Activated naive CD8-positive, alpha-beta T cell treated with anti-CD3 and anti-CD28 coated beads for 36 hours (primary cell): ENCODE measurements at places on chromosomes 1 and 21.
A peak's percentile ranks its signal among the peaks of the same experiment; 100 is the strongest.

DNA sequence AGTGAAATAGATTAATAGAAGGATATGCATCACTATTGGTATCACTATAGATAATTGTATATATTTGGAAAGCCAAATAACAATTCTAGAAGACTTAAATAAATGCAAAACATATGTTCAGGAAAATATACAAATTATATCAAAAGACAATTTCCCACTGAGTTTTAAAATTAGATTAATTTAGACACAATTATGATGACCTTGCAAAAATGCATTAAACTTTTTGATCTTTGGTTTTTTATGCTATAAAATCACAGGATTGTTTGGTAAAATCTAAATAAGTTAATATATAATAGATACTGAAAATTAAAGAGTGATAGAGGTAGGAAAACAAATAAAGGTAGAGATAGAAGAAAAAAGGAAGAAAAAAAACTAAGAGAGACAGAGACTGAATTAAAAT is 2027.7 kb downstream of the MRPL39 start:
- DNase-seq: no peak

- DNase-seq: no peak
Measured at GRCh38 chr1:7119156-7119555, 333.9 kb downstream of the CAMTA1 start.

DNA sequence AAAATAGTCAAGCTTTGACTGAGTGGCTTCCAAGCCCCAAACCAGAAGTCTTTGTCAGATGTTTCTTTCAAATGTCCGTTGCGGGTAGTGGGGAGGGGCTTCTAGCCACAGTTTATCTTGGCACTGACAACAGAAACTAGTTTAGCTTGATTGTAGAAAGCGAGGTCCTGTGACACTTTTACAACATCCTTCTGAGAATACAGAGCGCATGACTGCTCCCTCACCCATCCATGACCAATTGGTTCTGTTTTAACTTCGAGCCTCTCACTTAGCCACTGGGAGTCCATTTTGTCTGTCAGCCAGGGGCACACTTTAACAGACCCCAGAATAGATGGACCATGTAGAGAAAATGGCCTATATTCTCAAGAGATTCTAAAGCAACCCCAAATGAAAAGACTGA is 199.2 kb upstream of the ST6GALNAC5 start:
- DNase-seq: no peak

GRCh38 chr1:212437179-212437798 is 4.6 kb downstream of the NENF start:
- peak; percentile 7 for DNase-seq

GRCh38 chr21:14312871-14313270 is 70.1 kb downstream of the HSPA13 start:
- DNase-seq: no peak

DNA sequence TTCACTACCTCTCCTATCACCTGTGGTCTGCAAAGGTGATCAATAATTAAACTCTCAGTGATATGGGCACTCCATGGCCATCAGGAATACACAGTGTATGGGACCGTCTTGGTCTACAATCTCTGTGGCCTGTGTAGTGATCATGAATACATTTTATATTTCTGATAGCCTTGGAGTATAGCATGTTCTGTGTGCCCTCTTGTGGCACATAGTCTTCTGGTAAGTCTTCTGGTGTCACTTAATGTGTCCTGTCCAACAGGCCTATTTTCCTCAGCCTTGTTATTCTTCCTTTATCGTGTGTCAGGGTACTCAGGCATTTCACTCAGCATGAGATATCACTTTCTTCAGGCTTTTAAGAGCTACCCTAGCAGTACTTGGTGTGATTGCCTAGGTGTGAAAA is 393.6 kb downstream of the AGBL4 start:
- no peak for DNase-seq

DNA sequence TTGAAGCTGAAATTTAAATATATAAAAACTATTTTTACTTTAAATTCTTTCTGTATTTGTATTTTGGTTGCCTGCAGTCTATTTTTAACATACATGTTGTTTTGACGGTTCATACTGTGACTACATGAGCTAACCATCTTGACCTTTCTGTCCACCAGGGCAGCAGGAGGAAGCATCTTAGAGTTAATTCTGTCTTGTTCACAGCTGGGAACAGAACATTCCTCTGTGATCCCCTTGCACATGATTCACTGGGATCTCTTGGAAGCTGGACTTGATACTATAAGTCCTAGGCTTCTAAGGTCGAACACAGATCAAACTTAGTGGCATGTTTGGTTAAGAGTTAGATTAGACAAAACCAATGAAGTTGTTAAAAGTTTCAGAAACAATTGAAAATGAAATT is 99.7 kb downstream of the NFIA start:
- no peak for DNase-seq

- no peak for DNase-seq
Measured at GRCh38 chr1:183164963-183165362, 21.1 kb upstream of the LAMC2 start.

DNA sequence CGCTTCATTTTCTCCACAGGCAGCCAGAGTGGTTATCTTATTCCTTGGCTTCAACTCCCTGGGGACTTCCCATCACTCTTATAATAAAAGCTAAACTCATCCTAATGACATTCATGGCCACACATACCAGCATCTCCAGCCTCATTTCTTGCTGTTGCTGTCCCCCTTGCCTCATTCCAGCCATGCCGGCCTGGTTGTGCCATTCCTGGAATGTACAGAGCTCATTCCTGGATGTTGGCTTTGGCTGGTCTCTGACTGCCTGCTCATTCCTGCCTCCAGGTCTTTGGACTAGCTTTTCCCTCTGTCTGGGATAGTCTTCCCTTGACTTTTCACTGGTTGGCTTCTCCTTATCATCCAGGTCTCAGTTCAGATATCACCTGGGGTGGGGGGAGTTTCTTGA is 2.4 kb upstream of the PEF1 start:
- DNase-seq: no peak

DNA sequence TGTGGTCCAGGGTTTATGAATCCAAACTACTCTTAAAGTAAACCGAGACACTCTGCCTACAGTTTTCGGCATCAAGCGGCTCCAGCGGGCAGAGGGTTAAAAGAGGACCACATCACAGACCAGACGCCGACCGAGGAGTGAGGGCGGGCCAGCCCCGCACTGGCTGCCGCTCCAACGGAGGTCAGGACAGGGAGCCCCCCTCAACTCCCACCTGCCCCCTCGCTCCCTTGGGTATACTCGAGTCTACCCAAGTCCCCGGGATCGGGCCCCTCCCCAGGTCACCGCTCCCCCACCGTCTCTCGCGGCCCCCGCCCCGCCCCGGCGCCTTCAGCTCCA is 312 bp downstream of the ARNT start:
- DNase-seq: no peak

GRCh38 chr1:109732390-109732881 is 8.4 kb downstream of the GSTM3 start:
- DNase-seq: no peak

GRCh38 chr1:37429029-37429428 is 45.4 kb upstream of the ZC3H12A start:
- no peak for DNase-seq

- no peak for DNase-seq
Measured at GRCh38 chr1:230441183-230442029, 15.3 kb upstream of the PGBD5 start.

DNA sequence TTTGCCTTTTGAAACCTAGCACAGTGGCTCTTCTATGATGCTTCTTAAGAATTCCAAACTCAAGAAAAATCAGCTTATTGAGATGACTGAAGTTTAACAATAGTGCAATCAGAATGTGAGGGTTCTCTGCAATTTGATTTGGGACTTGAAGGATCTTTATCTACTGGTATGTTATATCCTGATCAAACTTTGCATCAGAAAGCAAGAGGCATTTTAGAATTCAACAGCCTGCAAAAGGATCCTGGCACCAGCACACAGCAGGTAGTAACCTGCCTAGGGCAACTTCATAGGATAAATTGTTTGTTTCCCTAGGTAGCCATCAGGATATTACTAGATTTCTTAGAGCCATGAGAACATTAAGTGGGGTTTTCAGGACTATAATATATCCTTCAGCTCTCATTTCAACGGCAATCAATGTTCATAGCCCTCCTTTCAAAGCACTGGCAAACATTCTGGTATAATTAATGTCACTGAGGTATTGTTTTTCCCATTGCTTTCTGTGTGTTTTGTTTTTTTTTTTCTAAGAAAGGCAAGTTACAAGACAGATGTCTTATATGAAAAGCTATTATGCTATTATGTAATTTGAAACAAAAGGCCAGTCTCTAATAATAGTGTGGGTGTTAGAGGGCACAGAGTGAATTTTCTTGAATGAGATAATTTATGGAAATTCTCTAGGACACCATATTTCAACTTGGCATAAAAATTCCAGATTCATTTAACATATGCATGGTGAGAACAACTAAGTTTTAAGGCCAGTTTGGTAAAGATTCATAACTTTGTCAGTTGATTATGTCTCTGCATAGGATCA is 34.5 kb downstream of the NTNG1 start:
- no peak for DNase-seq

DNA sequence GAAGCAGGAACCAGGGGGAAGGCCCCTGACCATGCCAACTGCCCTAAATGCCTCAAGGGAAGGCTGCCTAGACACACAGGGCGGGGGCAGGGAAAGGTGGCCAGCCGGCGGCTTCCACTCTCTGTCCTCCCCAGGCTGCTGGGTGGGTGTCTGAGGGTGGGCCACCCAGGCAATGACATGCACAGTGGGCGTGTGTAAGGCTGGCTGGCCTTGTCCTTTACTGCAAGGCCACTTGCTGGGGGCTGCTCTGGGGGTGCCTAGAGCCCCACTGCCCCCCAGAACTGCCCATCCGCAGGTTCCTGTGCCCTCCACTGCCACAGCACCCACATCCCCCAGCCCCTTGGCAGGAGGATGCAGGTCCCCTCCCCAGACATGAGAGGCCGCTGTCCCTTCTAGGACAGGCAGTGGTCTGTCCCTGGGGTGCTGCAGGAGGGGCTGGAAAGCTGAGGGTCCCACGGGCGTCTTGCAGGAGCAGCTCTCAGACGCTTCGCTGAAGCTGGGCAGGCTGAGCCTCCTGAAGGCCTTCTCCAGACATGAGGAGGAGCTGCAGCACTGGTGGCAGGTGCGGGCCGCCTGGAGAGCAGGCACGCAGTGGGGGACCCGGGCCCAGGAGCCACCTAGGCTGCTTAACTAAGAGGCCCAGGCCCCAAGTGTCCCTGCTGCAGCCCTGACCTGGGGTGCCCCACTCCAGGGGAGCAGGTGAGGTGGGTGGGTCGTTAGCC is 10.1 kb downstream of the CCDC27 start:
- DNase-seq: no peak

- DNase-seq: no peak
Measured at GRCh38 chr1:171783816-171784530, 2.5 kb downstream of the METTL13 start.

- DNase-seq: peak; percentile 50
Measured at GRCh38 chr1:59926381-59927123, at the start of gene CYP2J2. Gene CYP2J2, minus strand, starts transcription at chr1:59926773. Its CDS starts 27 bp downstream, at chr1:59926746.

GRCh38 chr1:145855426-145855948 is 3.4 kb downstream of the PIAS3 start:
- DNase-seq: no peak

- no peak for DNase-seq
Measured at GRCh38 chr1:160623862-160624261, 23.0 kb downstream of the SLAMF1 start.

- DNase-seq: no peak
Measured at GRCh38 chr1:212591922-212592321, 16.6 kb upstream of the ATF3 start.

DNA sequence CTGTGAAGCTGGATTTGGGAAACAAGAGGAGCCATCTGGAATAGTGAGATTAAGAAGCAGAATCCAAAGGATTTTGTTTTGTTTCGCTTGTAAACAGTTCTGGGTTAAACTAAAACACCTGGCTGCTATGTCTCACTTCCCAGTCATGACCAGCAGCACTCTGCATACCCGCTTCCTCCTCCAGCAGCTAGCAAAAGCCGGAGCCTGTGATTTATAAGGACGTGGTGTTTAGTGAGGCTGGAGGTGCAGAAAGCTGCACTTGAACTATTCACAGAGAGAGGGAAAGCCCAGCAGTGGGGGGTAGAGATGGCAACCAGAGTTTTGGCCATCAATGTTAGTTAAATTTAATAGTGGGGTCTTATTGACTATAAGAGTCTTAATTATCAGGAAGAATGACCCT is 240.2 kb downstream of the AJAP1 start:
- DNase-seq: no peak

GRCh38 chr1:56644919-56645676 is at the start of gene PRKAA2:
Gene PRKAA2, plus strand, starts transcription at chr1:56645314. Its CDS starts 74 bp downstream, at chr1:56645388.
- DNase-seq: peak; percentile 6

DNA sequence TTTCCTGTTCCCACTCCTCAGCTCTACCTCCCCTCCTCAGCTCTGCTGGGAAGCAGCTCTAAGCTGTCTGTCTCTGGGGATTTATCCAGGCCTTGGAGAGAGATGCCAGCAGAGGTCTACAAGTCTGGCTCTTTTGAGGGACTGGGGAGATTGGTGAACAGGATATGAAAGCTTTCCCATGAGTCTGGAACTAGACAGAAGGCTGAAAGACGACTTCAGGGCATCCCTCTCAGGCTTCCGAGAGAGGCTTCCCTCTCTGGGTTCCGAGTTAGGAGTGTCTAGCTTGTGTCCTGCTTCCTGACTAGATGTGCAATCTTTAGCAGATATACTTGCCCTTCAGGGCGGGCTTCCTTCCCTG is 733 bp downstream of the TMEM35B start:
- no peak for DNase-seq

- no peak for DNase-seq
Measured at GRCh38 chr1:196049407-196049806, 558.8 kb downstream of the KCNT2 start.
